Effector memory CD8-positive, alpha-beta T cell (primary cell): ENCODE measurements at places on chromosomes 1 and 21.

DNA sequence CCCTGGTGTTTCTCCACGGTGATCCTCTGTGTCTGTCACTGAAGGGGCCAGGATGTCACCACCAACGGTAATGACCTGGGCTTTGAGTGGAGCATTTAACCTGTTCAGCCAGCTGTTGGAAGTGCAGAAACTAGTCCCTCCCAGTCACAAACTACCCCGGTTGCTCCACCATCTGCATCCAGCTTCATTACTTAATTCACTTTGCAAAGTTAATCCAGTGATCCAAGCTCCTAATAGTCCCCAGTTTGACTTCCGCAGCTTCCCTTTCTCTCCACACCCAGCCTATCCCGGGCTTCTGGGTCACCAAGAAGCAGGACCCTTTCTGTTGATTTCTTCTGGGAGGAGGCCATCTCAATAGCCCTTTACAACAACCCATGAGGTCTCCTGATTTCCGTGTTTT lies 63.5 kb downstream of the MDM4 start:
- DNase-seq, result no peak

DNA sequence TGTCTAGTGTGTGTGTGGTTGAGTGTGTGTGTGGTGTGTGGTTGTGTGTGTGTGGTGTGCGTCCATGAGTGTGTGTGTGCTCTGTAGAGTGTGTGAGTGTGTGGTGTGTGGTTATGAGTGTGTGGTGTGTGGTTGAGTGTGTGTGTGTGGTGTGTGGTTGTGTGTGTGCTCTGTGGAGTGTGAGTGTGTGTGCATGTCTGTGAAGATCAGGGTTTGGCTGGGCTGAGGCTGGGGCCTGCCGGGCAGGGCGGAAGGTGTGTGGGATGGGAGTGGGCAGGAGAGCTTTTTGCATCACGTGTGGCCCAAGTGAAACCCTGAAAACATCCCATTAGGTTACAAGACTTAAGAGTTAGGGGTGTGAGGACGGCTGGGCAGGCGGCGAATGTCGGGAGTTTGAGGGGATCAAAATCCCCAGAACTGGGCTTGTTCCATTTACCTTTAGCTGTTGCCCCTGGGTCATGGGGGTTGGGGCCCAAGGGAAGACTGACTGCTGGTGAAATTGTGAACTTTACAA lies 2.9 kb upstream of the FCMR start:
- DNase-seq, result no peak

GRCh38 chr1:98364544-98364943 lies 297.0 kb upstream of the SNX7 start:
- DNase-seq, result no peak

DNA sequence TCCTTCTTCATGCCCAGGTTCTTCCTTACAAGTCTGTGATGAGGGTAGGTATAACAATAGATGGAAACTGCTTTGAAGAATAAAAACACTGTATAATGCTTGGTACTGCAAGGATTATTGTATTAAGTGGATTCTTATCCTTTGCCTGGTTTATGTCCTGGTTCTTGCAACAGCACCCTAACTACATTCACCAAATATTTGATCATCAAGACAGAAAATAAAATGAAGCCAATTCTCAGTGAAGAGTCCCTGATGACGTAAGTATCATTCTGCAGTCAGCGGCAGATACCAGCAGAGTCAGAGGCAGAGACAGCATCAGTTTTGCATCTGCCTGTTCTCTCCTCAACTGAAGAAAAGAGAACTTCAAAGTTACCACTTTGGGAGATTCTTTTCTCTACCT lies 19.7 kb downstream of the ARHGEF11 start:
- no peak for DNase-seq

DNA sequence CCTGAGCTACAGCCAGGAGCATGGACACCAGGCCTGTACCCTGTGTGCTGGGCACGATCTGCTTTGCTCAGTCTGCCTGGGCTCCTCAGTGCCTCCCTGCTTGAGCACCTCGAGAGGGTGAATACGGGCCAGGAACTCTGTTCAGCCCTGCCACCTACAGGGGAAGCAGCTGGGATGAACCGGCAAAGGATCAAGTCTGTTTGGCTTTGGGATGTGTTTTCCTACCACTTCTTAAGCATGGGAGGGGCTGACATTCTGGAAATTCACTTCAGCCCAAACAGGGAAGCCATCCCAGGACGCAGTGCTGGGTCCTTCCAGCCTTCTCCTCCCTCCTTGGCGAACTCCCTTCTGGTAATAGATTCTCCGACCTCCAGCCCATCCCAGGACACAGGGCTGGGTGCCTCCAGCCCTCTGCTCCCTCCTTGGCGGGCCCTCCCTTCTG lies 55.8 kb upstream of the SELENON start:
- no peak for DNase-seq

DNA sequence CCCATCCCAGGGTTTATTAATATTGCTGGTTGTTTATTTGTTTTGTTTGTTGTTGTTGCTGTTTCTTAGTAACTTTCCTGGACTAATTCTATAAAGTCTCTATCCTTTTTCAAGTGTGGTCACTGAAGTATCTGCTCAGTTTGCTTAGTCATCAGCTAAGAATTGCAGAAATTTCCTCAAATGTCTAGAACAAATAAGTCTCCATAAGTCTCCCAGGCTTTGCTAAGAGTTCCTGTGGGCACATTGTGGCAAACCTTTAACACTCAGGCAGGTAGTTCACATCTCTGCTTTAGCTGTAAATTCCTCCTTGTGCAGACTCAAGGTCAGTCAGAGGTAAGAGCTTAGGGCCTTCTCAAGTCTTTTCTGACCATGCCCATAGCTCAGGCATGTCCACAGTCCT lies 38.9 kb upstream of the C1orf185 start:
- no peak for DNase-seq

GRCh38 chr1:42735477-42736105 lies 4.4 kb downstream of the CLDN19 start:
- DNase-seq, result no peak

GRCh38 chr1:35398739-35399138 lies 130.2 kb downstream of the ZMYM4 start:
- DNase-seq, result no peak

DNA sequence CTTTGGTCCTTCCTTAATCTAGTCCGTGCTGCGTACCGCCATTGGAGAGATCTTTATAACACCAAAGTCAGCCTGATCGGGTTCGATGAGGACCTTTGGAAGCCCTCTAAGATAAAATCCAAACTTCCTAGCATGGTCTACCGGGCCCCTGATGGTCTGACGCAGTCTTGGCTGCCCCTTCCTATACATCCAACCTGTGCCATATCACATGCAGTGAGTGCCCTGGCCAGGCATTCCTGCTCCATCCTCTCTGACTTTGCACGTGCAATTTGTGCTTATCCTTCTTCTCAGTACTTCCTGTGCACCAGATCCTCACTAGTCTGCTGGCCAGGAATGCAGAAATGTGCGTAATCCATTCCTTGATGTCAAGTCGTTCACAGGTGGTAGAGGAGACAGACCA lies 45.6 kb downstream of the CFAP57 start:
- DNase-seq, result no peak

- no peak for DNase-seq
Measured at GRCh38 chr1:29461115-29461739, 224.9 kb downstream of the PTPRU start.

- no peak for DNase-seq
Measured at GRCh38 chr1:85824066-85824840, 116.0 kb upstream of the ZNHIT6 start.

GRCh38 chr1:119878171-119878570 lies 18.1 kb downstream of the ADAM30 start:
- DNase-seq, result no peak
